Small intestine (tissue), 16 donors: ENCODE measurements at places on chromosomes 7 and 10. TPM values are rescaled to one million over a fixed set of nuclear protein-coding genes. Genes with fewer than 3 reads are reported as not detected.

The PON1 gene
- not detected for polyA plus RNA-seq

The RADIL gene
- polyA plus RNA-seq: 0.18 TPM

The NPC1L1 gene
- polyA plus RNA-seq: 42.7 TPM

The TYW1 gene
- 4.6 TPM for polyA plus RNA-seq

The TAS2R4 gene
- polyA plus RNA-seq: not detected

The COL1A2 gene
- polyA plus RNA-seq: 2.0 TPM

The CDC14C gene
- polyA plus RNA-seq: 0.03 TPM
